ENCODE measurements at places on chromosomes 13 and 19.

GRCh38 chr13:22893777-22894176 lies 287.0 kb upstream of the SGCG start:
- DNase-seq, result no peak

DNA sequence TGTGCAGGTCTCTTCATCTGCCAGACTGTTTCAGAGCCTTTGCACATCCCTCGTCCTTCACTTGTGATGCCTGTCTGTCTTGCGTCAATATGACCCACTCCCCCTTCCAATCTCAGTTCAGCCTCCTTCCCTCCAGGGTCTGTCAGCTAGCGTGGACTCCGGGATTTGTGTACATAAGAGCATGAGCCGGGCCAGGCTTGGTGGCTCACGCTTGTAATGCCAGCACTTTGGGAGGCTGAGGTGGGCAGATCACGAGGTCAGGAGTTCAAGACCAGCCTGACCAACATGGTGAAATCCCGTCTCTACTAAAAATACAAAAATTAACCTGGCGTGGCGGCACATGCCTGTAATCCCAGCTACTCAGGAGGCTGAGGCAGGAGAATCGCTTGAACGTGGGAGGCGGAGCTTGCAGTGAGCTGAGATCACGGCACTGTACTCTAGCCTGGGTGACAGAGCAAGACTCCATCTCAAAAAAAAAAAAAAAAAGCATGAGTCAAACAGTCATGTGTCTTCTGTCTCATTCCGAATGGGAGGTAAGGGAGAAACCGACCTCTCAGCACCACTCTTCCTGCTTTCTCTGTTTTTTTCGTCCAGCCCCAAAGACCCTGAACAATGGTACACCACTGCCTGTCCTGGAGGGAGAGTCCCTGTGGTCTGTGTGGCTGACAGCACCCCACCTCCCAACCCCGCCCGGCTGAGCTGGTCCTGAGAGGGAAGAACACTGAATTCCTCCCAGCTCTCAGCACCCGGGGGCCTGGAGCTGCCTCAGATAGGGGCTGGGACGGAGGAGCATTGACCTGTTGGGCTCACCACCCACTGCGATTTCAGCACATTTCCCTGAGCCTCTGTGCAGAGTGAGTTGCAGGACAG lies 2.4 kb upstream of the SIGLEC9 start:
- no peak for DNase-seq

DNA sequence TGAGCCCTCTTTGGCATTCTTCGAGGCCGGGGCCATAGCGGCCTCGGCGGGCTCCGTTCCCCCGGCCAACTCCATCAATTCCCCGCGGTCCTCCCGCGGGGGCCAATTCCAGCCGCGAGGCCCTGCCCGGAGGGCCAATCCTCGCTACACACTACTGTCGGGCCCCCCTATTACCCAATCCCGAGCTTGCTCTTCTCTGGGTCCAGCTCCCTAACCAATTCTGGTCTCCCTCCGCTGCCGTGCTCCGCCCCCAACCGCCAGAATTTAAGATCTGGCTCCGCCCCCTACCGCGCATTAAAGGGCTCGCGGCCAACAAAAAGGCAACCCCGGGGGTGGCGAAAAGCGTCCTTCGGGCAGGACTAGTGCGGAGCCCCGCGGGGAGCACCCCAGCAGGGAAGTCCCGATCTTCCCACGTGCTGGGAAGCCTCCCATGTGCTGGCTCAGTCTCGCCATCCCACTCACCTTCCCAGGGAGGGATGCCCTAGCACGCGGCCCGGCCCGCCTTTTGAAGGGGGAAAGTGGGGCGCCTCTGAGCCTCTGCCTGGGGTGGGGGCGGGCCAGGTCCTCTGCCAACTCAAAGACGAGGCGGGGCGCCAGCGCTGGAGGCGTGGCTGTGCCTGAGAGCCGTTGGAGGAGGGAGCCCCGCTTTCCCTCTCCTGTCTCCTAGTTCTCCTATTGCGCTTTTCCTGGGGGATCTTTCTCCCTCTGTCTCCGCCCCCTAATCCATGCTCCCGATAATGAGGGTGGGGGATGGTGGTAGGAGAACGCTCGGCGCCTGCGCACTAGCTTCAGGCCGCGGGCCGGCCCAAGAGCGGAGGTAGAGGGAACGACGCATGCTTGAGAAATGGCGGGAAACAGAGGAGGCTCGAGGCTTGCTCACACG lies 3.5 kb downstream of the LIPE start:
- DNase-seq, result no peak

DNA sequence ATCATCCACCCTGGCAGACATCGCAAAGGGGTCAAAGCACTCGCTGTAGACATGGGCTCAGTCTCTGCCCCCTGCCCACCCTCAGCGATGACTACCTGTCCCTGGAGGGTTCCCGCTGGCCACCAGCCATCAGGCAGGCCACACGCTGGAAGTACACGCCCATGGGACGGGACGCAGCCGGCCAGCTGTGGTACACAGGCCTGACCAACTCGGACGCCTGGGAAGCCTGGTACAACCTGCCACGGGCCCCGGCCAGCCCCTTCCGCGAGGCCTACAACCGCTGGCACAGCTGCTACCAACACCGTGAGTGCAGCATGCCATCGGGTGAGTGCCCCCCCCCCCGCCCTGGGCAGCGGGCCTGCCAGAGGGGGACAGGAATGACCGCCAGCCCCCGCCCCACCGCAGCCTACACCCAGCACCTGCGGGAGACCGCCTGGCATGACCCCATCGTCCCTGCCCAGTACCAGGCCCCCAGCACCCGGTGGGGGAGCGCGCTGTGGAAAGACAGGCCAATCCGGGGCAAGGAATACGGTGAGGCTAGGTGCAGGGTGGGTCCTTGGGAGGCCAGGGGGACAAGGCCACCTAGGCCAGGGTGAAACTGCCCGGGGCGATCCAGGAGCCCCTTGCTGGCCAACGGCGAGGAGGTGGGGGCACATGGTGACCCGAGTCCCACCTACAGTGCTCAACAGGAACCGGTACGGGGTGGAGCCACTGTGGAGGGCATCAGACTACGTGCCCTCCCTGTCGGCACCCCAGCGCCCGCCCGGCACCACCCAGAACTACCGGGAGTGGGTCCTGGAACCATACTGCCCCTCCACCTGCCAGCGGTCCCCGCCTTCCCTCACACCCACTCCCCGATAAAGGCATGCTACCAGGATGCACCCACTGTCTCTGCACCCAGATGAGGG lies 4.4 kb downstream of the TEKTIP1 start:
- no peak for DNase-seq

- no peak for DNase-seq
Observed at GRCh38 chr19:45716359-45717130, 14.2 kb downstream of the FBXO46 start.

DNA sequence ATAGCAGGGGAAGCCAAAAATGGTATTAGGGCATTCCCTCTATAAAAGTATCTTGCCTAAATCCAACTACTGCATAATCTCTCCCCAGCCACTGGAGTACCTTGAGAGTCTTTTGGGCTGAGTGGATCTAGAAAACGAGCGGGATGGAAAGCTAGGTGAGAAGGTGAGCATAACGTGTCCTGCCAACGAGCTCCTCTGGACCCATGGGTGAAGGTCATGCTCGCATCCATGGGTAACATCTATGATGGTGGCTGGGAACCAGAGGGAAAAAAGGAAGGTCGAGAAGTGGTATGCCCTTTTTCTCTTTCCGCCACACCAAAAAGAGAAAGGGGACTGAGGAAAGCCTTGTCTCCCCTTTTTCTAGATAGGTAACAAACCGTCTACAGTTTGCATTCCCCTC lies 63.0 kb downstream of the ZNF208 start:
- no peak for DNase-seq

GRCh38 chr19:32415246-32415645 lies 9.7 kb downstream of the DPY19L3 start:
- DNase-seq, result no peak

DNA sequence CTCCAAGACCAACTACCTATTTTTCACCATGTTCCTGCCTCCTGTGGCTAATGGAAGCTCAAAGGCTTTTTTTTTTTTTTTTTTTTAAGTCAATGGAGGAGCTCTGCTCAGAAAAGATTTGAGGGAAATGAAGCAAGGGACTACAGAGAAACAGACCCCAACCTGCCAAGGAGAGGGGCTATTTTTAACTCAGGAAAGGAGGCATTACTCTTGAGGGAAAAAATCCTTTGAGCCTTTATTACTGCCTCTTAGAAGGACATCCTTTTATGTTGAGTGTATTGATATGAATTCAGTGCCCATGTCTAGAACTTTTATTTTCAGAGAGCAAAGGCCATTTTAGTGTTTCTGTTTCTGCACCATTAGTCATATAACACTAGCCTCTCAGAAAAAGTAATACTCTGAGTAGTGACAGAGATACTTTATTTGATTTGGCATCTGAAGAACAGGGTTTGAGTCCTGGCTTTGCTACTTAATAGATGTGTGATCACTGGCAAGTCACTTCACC lies 68.1 kb upstream of the PCDH8 start:
- no peak for DNase-seq

All from NCI-H446 treated with DMSO at 0.1 percent for 48 hours (cell line).